ENCODE measurements at places on chromosomes 7 and 10.

GRCh38 chr10:17913604-17914003, 38.1 kb upstream of the SLC39A12 start:
- no peak for DNase-seq

DNA sequence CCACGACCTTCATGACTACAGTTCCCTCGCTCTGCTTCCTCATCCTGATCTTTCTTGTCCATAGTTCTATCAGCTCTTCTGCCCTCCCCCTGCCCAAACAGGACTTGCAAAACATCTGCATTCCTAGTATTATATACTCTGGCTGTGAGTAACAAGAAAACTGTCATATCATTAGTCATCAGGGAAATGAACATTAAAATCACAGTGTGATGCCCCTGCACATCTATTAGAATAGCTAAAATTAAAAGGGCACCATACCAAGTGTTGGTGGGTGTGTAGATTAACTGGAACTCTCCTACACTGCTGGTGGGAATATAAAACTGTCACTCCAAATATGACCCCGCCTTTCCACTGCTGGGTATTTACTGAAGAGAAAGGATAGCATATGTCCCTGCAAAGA, 141.8 kb downstream of the C7orf25 start:
- no peak for DNase-seq

DNA sequence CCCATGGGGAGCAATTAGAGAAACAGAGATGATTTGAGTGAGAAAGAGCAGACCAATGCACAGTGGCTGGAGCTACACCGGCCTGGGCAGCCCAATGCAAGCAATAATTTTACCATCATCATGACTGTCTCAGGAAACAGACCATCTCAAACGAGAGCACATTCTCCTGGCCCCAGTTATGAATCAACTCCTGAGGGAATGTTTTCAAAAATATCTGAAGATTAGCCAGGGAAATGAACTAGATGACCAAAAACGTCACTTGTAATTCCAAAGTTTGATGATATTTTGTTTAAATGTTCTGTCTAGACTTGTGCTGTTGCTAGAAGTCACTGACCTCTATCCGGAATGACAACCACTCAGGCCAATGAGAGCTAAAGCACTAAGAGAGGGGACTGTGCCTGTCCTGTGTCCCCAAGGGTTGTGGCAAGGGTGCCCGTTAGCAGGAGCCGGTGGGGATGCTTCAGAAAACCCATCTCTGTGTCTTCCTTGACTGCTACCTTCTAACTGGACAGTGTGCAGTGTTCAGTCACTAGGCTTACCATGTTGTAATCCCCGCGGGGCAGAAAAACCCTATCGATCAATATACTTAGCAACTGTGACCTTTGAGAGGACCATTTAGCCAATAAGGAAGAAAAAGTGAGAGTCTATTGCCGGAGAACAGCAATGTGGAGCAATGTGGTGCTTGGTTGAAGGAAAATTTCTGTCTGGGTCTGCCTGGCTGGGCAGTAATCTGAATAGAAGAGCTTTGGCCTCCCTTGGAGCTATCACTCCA, 202.4 kb downstream of the ADAM12 start:
- no peak for DNase-seq

DNA sequence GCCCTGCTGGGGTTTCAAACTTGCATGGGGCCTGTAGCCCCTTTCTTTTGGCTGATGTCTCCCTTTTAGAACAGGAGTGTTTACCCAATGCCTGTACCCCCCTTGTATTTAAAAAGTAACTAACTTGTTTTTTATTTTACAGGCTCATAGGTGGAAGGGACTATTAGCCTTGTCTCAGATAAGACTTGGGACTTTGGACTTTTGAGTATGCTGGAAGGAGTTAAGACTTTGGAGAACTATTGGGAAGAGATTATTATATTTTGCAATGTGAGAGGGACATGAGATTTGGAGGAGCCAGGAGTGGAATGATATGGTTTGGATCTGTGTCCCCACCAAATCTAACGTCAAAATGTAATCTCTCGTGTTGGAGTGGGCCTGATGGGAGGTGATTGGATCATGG, 314.9 kb upstream of the SP8 start:
- DNase-seq = no peak

DNA sequence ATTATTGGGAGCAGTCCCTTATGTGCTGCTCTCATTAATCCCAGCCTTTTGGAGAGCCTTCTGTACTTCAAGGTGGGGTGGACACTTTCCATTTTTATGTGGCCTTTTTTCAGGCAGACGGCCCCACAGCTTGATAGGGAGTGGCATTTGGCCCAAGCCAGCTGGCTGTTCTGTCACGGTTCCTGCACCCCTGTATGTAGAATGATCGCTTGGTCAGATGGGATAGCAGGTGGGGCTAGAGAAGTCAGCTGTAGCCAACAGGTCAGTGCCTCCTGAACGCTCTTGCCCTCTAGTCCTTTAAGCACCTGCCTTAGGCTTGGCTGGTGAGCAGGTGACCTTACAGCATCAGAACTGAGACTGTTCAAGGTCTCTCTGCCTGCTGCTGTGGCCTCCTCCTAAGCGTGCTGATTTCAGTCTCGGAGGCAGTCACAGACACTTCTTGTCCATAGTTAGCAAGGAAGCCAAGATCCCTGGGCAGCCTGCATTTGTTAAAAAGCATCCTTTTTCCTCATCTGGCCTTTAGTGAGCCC, 95.3 kb downstream of the LRRC4 start:
- no peak for DNase-seq

- DNase-seq = no peak
Measured at GRCh38 chr7:4769761-4770160, 5.7 kb upstream of the AP5Z1 start.

- DNase-seq = no peak
Measured at GRCh38 chr7:112145206-112145605, 61.0 kb downstream of the DOCK4 start.

GRCh38 chr10:3107426-3107961, 40.1 kb downstream of the PFKP start:
- no peak for DNase-seq

DNA sequence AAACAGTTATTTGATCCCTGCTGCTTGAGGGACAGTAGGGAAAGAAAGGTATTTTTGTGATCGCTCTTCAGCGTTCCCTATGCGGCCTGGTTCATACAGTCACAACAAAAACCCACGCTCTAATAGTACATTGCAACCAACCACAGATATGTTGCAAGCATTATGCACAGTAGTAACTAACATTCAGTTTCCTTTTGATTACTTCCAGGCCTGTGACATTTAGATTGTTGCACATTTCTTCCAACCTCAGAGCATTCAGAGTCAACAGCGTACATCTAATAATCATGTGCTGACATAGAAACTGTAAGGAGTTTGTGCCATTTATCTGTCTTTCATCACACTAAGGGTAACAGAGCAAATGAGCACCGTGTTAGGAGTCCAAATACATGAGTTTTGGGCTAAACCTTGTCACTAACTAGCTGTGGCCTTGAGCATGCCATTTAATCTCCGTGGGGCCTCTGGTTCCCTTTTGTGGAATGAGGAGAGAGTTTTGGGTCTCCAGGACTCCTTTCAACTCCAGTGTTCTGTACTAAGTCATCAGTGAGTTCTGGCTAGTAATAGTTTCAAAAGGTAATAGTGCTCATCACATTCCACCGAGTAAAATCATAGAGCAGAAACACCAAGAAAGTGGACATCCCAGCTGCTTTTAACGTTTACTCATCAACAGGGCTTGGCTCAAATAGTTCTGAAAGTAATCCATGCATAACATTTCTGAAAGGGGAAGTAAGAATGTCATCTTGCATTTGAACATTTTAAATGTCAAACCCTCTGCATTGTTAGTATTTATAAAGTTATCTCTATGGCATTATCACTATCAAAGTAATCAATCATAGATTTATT, 99.0 kb upstream of the FZD1 start:
- no peak for DNase-seq

DNA sequence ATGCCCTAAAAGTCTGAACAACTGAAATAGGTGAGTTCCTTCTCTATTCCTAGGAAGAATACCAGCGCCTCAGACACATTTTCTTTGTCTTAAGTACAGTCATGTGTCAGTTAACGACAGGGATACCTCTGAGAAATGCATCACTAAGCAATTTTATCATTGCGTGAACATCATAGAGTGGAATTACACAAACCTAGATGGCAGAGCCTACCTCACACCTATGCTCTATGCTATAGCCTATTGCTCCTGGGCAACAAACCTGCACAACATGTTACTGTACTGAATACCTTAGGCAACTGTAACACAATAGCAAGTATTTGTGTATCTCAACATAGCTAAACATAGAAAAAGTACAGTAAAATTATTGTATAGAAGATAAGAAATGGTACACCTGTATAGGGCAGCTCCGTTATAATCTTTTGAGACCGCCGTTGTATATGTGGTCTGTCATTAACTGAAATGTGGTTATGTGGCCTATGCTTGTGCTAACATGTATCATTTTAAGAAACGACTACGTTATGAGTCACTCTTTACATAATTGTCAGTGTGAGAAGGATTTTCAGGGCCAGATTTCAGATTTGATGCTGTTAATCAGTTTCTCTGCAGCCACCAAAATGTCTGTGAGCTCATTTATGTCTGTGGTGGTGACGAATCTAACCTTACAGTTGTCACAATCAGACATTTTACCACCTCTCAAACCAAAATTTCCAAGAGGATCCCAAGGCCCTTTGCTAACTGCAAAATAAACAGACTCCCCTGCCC, 66.1 kb upstream of the STK17A start:
- DNase-seq = no peak

DNA sequence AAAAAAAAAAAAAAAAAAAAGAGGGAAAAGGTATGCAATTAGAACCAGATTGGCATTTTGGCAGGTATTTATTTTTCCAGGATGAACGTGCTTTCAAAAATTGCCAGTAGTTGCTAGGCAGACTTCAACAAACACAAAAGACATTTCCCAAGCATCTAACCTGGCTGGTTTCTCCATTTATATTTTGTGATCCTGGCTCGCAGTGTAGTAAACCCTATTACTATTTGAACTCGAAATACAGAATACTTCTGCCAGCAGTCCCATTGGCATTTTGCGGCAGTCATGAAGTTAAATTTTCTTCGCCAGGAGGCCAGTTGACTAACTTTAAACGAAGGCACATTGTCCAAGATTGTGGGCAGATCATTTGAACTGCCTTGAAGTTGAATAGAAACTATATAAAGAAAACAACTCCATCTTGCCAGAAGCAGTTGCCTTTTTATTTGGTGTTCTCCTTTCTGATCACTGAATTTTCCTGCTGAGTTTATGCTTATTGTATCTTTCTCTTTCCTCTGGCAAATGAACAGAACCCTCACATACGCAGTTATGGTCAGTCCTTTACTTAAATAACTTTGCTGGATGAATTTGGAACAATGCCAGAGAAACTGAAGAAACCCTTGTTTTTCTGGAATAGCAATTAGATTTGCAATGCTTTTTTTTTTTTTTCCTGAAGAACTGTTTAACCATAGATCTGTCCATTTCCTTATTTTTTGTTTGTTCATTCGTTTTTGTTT, 132.9 kb downstream of the BICC1 start:
- DNase-seq = no peak

DNA sequence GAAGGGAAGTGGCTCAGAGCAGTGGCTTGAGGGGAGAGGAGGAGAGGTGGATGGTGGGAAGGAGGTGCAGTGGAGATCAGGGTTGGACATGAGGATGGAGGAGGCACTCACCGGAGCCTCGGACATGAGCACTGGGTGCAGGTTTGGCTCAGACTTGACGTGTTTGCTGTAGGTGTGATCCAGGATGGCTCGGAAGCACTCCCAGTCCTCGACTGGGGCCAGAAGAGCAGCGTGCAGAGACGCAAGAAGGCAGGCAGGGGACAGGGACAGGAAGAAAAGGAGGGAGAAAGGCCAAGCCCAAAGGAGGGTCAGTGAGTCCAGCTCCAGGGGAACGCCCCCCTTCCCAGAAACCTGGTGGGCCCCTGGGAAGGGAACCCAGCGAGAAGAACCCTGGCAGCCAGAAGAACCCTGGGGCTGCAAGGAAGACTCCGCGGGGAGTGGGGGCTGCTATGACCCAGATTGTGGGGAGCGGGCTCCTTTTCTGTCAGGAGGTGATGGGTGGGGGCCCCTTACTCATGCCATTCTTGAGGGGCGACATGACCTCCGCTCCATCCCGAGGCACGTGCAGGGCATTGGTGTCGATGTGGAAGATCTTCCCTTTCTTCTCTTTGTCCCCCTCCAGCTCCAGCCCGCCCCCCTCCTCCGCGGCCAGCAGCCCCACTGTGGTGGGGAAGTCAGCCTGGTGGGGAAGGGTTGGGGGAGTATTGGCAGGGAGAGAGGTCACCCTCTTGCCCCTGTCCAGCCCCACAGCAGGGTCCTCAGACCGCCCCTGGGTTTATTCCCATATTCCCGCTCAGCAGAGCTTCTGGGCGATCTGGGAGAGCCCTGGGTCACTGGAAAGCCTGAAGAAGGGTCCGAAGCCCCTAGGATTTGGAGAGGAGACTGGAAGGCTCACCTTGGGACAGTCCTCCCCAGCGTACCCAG, 1.1 kb downstream of the ACTL6B start:
- DNase-seq = no peak

- DNase-seq = no peak
Measured at GRCh38 chr7:128068785-128069184, 37.5 kb upstream of the LRRC4 start.

DNA sequence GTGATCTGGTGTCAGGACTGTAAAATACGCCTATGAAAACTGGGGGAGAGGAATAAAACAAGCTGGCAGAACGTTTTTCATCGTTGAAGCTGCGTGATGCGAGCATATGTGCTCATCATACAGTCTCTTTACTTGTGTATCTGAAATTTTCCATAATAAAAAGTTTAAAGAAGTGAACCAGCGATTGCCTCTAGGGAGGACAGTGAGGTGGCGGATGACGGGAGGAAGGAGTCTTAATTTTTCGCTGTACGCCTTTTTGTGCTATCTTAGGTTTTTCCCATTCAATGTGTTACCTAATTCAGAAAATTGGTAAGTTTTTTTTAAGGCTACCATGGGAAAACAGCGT, 891 bp upstream of the WAPL start:
- no peak for DNase-seq

DNA sequence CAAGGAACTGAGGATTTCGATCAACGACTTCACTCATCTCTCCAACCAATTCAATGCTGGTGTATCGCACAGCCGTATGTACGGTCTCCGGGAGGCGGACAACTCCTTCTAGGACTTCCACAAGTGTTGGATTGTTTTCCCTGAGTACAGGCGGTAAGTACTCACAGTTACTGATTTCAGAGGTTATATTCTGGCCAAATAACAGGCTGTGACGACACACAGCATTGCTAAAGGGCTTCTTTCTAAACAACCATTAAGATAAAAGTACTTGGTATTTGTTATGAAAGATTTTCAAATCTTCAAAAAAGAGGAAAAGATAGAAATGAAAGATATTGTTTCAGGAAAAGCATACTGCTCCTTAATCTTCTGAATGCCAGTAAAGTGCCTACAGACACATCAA, 52.2 kb downstream of the IRF5 start:
- no peak for DNase-seq

GRCh38 chr10:3783316-3783681, 1.7 kb downstream of the KLF6 start:
- no peak for DNase-seq

GRCh38 chr10:52170776-52171175, 143.3 kb upstream of the DKK1 start:
- no peak for DNase-seq

- no peak for DNase-seq
Measured at GRCh38 chr10:1074748-1075308, 18.6 kb downstream of the WDR37 start.

Data from stimulated activated CD8-positive, alpha-beta memory T cell treated with anti-CD3 and anti-CD28 coated beads, Interleukin-4, amount 100 ng/mL, for 1 hour (primary cell).